ENCODE measurements at places on chromosomes 1 and 21.

DNA sequence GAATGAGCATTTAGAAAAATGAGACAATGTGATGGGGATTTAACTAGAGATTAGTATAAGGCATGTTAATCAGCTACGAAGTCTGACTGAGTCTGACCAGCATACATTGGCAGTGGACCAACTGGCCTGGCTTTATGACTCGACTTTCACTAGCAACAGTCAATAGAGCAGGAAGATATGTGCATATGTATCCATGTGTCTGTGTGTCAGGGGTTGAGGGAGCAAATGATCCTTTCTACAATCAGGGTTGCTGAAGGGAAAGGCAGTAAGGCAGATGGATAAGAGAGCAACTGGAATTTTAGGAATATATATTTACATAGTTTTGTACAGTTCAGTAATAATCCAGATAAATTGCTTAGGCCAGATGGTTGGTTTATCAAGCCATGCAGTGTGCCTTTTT, 645.6 kb downstream of the PLA2G4A start:
- DNase-seq = no peak

GRCh38 chr1:118323246-118323645, 138.2 kb upstream of the SPAG17 start:
- DNase-seq = peak; percentile 50

DNA sequence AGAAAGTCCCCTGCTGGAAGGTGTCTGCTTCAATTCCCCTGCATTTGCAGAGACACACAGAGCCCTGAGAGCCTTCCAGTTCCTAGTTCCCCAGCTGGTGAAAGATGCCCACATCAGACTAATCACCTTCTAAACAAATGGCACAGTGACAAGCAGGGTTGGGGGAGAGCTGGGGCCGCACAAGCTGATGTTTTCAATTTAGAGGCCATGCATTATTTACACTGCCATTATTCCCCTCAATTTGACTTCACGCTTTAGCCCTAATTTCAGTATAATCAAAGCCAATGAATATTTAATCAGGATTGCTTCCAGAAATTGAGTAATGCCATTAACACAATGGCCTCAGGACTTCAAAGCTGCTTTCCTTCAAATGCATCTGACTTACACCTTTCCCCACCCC, 81.5 kb downstream of the BEND5 start:
- no peak for DNase-seq

- DNase-seq = no peak
These were observed 17.6 kb downstream of the ATP8B2 start for GRCh38 chr1:154342836-154343472.

DNA sequence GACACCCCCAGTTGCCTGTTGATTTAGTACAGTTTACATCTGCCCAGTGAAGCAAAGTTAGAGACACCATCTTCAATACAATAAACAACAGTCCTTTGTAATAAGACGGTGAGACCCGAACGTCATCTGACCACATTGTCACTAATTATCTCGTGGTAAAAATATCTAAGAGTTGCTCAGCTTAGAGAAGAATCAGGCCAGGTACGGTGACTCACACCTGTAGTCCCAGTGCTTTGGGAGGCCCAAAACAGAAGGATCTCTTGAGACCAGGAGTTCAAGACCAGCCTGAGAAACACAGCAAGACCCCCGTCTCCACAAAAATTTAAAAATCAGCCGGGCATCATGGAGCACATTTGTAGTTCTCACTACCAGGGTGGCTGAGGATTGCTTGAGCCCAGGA, 53.5 kb downstream of the CD34 start:
- no peak for DNase-seq

GRCh38 chr1:37461698-37462436, 12.5 kb upstream of the ZC3H12A start:
- DNase-seq = no peak

DNA sequence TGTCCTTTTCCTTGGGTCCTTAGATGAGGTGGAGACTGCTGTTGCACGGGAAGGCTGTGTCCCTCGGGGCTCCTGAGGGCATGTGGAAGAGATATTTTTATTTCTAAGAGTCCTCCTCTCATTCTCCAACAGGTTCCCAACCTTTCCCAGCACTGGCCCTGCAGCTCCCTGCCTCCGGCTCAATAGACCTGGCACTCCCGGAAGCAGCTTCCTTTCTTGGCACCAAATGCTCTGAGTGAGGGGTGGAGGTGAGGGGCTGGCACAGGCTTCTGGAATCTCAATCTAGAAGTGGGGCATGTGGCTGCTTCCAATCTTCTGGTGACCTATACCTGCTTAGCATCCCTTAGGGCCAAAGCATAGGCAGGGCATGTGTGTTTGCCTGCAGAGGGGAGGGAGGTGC, 4.5 kb downstream of the ETV3L start:
- no peak for DNase-seq

GRCh38 chr1:101613546-101613945, 376.7 kb downstream of the S1PR1 start:
- DNase-seq = no peak

GRCh38 chr1:167765496-167765895, 43.7 kb downstream of the MPZL1 start:
- no peak for DNase-seq

Measured in fibroblast of skin of left quadriceps (primary cell).